ENCODE measurements at places on chromosomes 7 and 10. TPM values are rescaled to one million over a fixed set of nuclear protein-coding genes. Genes with fewer than 3 reads are reported as not detected.

- DNase-seq: no peak
These were observed 14.9 kb upstream of the MXI1 start for GRCh38 chr10:110192552-110192951.

DNA sequence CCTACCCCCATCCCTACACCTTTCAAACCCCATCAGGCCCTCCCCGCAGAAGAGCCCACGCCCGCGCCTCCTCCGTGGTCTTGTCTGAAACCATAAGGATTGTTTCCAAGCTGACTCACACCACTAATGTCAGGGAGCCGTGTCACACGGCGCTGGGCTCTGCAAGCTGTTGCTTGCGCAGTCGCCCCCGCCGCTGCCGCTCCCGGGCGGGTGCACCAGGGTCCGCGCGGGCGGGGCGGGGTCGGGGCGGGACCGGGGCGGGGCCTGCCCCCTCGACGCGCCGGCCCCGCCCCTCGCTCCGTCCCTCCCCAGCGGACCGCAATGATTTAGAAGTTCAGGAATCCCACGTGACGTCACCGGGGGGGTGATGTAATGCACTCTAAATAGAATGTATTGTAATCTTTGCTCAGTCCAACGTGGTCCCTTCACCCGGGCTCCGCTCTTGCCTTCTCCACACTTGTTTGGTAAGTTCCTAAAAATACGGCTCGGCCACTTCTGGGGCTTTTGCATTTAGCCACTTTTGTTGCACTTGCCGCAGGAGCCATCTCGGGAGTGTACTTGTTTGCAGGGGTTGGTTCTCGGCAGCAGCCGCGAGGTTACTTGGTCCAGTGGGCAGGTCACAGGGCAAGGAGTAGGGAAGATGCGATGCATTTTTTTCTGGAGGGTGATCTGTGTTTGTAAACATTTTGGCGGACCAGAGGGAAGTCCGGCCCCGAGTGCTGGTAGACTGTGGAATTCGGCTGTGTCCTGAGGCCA, 3.2 kb upstream of the CREB5 start:
- DNase-seq: peak; percentile 97

- DNase-seq: peak; percentile 61
These were observed 170.9 kb downstream of the RAMP3 start for GRCh38 chr7:45328403-45328981.

DNA sequence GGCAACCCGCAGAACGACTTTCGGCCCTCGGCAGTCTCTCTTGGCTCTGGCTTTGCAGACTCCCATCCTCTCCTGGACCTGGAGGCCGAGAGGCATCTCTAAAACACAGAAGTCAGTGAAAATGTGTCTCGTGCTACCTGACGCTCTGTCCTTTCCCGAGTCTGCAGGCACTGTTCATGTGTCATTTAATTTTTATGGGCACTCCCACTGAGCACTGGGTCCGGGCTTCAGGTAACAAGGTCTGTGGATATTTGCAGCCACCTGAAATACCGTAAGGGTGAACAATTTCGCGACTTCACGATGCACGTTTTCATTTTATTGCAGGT, 96.8 kb downstream of the GLRX3 start:
- no peak for DNase-seq

SFMBT2 gene
- 3.7 TPM for total RNA-seq

DNA sequence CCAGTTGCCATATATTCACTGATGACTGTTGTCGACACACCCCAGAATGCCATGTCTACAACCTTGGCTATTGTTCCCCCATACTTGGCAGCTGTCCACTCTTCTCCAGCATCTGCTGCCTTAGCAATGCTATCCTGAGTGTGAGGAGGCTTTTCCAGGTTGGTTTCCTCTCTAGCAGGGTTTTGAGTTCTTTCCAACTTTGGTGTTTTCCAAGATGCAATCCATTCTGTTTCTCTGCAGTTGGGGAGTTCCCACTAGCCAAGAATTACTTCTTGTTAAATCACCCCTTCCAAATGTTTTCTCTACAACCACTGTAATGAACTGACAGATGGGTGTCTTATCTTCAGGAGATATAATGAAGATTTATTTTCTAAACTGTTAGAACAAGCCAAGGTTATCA, 617.4 kb downstream of the CCSER2 start:
- DNase-seq: no peak

DNA sequence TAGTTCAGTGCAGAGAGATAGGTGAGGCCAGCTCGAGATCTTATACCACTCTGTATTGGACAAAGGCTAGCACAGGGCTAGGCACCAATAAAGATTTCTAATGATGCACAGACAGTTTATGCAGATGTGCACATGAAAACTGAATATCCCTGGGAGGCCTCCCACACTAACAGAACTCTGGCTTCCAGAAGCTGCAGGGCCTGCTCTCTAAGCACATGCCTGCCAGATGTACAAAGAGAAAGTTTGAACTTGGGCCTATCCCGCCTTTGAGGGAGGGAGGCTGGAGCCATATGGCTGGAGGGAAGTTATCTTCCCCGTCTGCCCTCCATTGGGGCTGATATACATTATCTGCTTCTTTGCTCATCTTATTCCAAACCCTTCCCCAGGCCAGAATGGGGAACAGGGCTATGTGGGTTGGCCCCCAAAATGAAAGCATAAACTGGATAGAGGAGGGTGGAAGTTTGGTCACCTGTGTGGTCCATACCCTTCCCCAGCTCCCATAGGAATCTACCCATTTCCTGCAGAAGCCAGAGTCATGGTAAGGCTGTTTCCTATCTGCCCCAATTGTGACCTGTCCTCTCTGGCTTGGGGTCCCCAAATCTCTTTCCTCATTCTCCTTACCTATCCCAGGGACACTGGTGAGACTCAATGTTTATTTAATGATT, 3.8 kb downstream of the KAZALD1 start:
- no peak for DNase-seq

DNA sequence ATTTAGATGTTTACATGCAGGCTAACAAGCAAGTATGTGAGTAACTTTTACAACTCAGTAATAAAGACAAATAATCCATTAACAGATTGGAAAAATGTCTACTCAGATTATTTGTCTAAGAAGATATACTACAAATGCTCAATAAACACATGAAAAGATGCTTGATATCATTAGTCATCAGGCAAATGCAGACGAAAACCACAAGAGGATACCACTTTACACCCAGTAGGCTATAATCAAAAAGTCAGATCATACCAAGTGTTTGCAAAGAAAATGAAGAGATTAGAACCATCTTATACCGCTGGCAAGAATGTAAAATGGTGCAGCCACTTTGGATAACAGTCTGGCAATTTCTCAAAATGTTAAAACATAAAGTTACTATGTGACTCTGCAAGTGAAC, 84.1 kb downstream of the MALSU1 start:
- no peak for DNase-seq

DNA sequence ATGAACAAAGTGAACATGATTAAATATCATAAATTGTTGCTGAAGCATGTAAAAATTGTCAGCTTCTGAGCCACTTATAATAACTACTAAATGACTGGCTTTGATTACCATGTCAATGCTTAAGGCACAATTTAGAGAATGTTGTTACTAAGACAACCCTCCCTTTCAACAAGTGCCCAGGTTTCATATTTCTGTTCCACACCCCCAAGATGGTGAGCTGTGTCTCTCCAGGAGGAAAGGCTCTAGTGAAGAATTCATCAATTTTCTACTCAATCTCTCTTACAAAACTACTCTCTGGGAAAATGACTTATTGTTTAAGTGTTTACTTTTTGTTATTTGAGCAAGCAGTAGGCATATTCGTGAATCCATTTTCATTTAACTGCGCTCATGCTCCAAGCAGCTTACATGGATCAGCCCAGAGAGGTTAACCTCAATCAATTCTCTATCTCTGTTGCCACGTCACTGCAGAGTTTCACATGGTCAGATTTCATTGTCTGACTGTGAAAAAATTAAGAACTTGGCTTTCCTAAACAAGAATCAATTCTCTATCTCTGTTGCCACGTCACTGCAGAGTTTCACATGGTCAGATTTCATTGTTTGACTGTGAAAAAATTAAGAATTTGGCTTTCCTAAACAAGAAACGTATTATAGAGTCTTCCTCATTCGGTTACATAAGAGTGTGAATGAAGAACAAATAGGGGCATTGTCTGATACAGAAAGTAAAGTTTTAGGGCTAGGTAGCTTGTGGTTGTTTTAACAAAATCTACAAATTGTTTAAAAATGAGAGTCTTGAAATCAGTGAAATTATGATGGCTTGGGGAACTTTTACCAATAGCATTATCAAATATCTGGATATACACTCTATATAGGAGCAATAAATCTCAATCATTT, 49.7 kb downstream of the CCDC71L start:
- no peak for DNase-seq

- DNase-seq: no peak
These were observed 66.4 kb downstream of the CDHR3 start for GRCh38 chr7:106029451-106029850.

Measured in heart left ventricle (tissue), 16 donors.